ENCODE measurements at places on chromosomes 5 and 9.

GRCh38 chr9:29069376-29069775 is 1496.1 kb upstream of the C9orf72 start:
- no peak for DNase-seq

- DNase-seq, result peak; percentile 35
Observed at GRCh38 chr9:127158786-127159324, 36.4 kb upstream of the ANGPTL2 start.

- no peak for DNase-seq
Observed at GRCh38 chr5:125560476-125561225, 814.2 kb upstream of the ZNF608 start.

DNA sequence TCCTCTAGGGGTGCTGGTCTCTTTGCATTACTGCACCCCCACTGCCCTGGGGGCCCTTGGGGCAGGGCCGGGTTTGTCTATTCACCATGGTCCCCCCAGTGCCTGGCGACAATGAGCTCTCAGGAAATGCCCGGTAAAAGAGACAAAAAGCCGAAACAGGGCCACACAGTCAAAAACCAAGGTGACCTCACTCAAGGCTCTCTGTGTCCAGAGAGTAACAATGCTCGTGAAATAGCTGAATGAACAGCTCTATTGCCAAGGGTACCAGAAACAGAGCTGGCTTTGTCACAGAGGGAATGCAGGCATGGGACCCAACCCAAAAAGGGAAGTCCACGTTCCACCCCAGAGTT is 16.0 kb downstream of the SH3PXD2B start:
- DNase-seq, result no peak

DNA sequence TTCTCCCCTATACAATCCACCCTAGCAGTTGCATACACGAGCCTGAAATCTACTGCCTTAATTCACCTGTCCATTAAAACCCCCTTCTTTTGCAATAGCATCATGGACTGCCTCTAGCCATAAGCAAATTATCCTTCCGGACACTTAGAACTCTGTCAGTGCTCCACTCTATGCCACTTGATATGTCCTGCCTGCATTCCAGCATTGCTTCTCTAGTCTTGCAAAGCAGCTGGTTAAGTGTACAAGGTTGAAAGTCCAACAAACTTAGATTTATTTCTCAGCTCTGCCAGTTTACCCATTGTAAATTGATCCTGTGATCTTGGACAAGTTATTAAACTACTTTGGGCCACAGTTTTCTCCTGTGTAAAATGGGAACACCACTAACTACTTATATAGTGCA is 197.9 kb downstream of the EPB41L4A start:
- DNase-seq, result no peak

DNA sequence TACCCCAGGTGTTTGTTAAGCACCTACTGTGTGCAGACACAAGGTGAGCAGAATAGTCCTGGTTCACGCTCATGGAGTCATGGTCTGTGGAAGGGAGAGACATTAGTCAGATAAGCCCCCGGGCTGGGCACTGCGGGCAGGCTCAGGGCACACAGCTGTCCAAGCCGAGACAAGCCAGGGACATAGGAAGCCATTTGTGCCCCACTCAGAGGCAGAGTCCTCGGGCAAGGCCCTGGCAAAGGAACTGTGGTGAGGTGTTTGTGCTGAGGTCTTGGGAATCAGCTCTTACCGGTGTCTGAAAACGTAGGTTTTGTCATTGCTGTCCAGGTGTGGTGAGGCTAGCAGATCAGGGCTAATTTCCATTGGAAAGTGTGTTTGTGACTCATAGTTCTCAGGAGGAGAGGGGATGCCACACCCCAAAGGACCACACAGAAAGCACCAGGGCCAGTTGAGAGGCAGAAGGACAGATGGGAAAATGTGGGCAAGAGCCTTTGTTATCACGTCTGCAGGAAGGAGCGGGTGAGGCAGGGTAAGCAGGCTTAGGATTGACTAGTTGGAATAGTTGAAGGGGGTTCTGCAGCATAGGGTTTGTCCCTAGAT is 46.1 kb upstream of the NEURL1B start:
- DNase-seq, result no peak

DNA sequence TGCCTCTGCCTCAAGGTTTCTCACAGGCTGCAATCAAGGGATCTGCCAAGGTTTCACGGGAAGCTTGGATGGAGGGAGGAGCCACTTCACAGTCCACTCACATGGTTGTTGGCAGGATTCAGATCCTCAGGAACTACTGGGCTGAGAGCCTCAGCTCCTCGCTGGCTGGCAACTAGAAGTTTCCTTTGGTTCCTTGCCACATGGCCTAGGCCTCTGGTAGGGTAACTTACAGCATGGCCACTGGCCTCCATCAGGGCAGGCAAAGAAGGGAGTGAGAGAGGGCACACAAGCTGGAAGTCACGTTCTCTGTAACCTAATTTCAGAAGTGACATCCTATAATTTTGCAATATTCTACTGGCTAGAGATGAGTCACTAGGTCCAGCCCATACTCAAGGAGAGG is 32.2 kb downstream of the SPOCK1 start:
- no peak for DNase-seq

DNA sequence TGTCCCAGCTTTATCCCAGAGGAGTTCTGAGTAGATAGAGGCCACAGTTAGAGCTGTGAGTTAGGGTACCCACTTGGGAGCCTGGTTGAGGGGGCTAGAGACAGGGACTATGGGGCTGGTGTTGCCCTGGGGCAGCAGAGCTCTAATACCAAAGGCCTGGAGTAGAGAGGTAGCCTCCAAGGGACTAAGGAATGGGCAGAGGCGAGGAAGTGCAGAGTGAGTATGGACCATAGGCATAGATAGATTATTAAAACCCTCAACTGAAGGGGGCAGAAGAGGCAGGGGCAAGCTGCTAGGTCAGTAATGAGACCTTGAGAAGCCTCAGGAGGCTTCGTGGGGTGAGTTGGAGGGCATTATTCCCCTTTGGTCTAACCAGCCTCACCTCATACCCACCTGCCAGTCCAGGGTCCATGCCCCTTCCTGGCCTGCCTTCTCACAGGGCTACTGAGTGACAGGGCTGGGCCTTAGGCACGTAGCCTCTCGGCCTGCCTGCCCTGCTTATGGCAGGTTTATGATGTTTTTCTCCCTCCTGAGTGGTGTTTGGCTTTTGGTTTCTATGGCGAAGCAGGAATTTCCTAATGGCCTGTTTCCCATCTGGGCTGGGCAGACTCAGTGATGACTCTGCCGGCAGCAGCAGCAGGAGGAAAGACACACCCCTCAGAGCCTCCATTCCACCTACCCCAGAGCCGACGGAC is 8.0 kb downstream of the PDLIM4 start:
- no peak for DNase-seq

GRCh38 chr5:153780876-153781705 is 257.6 kb downstream of the FAM114A2 start:
- no peak for DNase-seq

DNA sequence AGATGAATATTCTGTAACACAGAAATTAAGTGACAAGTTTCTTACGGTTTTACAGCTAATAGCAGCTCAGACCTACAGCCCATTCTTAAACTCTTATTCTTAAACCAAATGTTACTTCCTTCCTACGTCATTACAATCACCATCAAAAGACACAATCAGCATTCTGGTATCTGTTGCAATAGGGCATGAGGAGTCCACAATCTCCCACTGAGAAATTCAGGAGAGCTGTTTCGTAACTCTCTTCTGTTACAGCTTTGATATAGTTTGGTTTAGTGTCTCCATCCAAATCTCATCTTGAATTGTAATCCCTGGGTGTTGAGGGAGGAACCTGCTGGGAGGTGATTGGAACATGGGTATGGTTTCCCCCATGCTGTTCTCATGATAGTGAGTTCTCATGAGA is 163.4 kb downstream of the GAS1 start:
- DNase-seq, result peak; percentile 71

GRCh38 chr5:54834121-54834842 is 151.1 kb downstream of the ESM1 start:
- peak; percentile 12 for DNase-seq

DNA sequence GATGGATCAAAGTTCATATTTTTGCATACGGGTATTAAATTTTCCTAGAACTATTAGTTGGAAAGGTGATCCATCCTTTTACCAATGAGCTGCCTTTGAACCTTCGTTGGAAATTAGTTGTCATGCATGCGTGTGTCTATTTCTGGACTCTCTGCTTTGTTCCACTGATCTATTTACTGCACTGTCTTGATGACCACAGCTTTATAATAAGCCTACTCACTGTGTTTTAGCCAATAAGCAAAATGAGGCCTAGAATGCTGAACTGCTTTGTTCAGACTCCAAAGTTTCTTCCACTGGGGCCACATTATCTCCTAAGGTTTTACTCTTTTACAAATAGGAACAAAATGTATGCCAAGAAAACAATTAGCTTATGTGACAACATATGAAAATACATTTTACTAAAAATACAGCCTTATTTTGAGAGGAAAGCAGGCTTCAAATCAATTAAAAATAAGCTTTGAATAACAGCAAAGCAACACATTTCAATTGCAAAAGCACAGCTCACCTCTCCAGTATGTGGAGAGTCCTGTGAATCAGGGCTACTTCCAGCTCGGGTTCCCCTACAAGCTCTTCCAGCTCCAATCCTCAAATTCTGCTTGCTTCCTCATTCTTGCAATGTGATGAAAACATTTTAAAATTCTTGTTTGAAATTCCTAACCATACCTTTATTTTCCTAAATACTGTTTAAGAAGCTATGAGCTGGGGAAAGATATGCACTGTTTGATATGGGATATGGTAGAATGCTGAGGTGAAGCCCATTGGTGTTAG is 72.0 kb downstream of the RETREG1 start:
- DNase-seq, result no peak

- DNase-seq, result no peak
Observed at GRCh38 chr9:79477241-79477840, 94.4 kb upstream of the TLE4 start.

GRCh38 chr5:151528996-151529395 is 62.1 kb downstream of the FAT2 start:
- DNase-seq, result no peak

GRCh38 chr9:91657501-91657900 is 233.9 kb upstream of the NFIL3 start:
- no peak for DNase-seq

- no peak for DNase-seq
Observed at GRCh38 chr5:132263548-132264261, 6.2 kb downstream of the PDLIM4 start.

DNA sequence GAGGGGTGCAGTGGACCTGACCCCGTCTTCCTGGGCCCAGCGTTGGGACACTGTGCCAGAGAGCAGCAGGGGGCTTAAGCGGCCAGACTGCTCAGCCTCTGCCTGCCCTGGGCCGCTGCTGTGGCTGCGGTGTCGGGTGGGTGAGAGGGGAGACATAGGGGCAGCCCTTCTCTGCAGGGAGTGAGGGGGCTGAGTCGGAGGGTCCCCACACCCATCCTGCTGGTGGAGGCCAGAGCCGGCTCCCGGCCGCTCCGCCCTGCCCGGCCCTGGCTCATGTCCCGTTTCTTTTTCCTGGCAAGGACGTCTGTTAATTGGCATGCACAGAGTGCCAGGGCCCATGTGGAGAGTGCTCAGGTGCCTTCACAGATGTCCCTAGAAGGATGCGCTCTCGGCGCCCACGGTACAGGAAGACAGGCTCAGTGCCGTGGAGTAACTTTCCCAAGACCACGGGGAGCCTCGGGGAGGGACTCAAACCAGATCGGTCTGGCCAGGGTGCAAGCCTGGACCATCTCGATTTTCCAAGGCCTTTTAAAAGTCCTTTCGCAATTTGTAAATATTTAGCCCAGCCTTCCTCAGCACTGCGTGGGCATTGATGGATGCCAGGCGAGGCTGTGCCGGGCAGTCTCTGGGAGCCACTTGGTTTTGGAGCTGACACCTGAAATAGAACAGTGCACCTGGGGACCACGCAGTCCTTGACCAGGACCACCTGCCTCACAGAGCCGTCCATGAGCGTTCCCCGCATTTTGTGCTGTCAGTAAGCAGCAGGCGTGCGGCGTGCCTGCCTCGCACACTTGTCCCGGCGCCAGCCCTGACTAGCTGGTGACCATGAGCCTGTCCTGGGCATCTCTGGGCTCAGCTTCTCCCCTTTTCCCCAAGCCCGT is 60.9 kb downstream of the RXRA start:
- DNase-seq, result no peak

DNA sequence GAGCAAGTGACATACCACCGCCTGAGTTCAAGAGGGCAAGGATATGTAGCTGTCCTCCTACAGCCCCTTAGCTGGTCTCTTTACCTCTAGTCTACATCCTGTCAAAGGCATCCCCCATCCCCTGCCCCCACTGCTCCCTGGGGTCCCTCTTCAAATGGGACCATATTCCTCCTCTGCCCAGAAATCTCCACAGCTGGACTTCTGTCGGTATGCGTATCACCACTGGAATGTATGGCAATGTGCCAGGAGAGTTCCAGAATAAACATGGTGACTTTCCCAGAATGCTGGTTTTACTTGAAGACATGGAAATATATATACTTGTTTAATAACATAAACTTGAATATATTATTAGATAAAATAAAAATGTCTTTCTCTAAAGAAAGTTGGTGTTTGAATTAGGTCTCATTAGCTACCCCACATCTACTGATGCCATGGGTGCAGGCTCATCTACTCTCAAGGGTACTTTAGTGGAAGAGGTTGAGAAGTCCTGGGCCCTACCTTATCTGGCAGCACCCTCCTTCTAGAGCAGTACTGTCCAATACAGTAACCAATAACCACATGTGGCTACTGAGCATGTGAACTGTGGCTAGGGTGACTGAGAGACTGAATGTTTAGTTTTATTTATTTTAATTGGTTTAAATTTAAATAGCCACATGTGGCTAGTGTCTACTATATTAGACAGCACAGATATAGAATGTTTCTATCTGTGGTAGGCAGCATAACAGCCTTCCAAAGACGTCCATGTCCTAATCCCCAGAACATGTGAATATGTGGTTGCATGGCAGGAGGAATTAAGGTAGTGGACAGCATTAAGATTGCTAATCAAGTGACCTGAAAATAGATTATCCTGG is 181.7 kb upstream of the SLC30A5 start:
- DNase-seq, result no peak

GRCh38 chr5:162641142-162641813 is 573.7 kb downstream of the GABRG2 start:
- no peak for DNase-seq

DNA sequence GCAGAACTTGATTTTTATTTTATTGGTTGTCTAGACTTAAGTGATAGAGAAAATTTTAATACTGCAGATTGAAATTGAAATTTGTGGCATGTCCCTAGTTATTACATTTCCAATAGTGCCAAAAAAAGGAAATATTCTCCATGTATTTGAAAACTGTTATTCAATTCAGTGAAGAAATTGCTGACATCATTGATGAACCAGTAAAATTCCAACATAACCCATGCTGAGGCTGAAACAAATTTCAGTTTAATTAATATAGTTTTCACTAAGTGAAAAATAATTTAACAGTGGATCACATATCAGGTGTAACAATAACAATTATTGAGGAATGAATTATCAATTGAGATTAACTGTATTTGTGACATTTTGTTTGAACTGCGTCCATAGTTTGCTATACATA is 38.7 kb downstream of the LURAP1L start:
- DNase-seq, result no peak

GRCh38 chr5:172530406-172530805 is 76.1 kb upstream of the SH3PXD2B start:
- no peak for DNase-seq

Measured in inflammatory macrophage (primary cell).